ENCODE measurements at places on chromosomes 11 and 22.
A peak's percentile ranks its signal among the peaks of the same experiment; 100 is the strongest.

- DNase-seq, result peak; percentile 65
Measured at GRCh38 chr11:123253911-123254310, 58.9 kb upstream of the CLMP start.

DNA sequence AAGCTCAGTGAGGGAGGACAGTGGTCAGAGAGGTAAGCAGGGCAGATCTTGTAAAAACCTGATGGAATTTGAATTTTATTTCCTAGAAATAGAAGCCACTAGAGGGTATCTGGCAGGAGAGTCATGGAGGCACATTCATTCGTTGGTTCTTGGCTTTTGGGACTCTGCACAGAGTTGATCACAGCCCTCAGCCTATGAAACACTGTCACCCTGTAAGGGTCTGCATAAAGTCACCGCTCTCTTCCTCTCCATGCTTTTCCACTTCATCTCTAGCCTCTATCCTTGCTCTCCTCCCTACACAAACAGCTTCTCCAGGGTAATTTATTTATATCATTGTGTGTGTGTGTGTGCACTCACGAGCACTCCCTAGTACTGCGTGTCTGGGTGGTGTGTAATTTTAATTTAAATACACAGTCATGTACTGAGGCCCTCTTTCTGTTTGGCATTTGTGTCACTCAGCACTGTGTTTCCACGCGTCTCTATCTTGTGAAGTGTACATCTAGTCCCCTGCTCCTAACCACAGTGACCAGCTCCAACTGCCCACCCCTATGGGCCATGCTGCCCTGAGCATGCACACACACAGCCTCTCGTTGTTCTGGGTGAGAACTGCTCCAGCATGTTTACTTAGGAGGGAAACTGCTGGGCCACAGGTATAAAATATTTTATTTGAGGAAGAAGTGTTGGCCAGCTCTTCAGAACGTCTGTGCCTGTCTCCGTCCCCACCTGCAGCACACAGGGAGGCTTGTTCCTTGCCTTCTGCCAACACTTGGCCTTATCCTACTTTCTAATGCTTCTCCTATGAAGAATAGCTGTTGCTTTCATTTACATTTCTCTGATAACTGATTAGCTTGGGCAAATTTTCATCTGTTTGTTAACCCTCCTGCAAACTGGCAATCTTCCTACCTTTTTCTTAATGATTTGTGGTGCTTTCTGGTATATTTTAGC lies 4.5 kb downstream of the KCNQ1OT1 start:
- no peak for DNase-seq

DNA sequence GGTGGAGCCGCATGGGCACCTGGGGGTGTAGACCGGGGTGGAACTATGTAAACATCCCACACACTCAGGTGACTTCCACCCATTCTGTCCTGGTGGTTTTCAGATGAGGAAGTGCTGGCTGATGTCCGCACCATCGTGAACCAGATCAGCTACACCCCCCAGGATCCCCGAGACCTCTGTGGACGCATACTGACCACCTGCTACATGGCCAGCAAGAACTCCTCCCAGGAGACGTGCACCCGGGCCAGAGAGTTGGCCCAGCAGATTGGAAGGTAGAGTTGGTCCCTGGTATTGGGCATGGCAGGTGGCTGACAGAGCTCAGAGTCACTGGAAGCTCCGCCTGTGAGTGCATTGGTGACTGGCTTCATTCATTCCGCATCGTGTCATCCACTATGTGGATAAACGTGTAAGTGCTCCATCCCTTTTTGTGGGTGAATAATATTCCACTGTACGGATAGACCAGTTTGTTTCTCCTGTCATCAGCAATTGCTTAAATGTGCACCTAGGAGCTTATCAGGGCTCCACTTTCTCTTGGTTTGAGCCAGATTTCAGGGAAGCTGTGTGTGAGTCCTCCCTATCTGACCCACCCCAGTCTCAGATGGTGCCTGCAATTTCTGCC lies 29.9 kb downstream of the NADSYN1 start:
- DNase-seq, result no peak

GRCh38 chr11:116500947-116501602 lies 271.7 kb downstream of the BUD13 start:
- no peak for DNase-seq

- DNase-seq, result no peak
Measured at GRCh38 chr11:106619320-106619990, 398.8 kb downstream of the GUCY1A2 start.

DNA sequence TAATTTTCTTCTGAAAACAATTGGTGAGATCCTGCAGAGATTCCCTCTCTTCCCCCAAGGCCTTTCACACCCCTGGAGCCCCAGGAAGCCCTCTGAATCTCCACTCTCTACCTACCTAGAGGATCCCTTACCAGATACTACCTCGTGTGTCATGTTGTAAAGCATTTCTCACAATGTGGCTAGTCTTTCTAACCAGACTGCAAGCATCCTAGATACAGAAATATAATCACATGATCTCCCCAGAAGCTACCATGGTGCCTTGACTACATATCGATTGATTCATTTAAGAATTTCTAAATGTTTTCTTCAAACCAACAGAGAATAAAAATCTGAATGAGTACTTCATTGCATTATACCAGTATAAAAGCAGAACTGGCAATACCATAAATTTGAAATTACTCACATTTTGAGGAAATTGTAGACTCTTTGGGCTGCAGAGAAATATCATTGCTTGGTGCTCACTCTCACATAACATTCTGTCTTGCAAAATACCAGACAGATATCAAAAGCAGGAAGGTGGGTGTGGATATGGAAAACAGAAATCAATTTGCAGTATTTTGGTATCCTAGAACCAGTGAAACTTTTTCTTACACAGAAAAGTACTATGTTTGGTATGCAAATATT lies 113.5 kb downstream of the MAML2 start:
- DNase-seq, result no peak

- DNase-seq, result no peak
Measured at GRCh38 chr22:28123989-28124766, 205.1 kb upstream of the PITPNB start.

DNA sequence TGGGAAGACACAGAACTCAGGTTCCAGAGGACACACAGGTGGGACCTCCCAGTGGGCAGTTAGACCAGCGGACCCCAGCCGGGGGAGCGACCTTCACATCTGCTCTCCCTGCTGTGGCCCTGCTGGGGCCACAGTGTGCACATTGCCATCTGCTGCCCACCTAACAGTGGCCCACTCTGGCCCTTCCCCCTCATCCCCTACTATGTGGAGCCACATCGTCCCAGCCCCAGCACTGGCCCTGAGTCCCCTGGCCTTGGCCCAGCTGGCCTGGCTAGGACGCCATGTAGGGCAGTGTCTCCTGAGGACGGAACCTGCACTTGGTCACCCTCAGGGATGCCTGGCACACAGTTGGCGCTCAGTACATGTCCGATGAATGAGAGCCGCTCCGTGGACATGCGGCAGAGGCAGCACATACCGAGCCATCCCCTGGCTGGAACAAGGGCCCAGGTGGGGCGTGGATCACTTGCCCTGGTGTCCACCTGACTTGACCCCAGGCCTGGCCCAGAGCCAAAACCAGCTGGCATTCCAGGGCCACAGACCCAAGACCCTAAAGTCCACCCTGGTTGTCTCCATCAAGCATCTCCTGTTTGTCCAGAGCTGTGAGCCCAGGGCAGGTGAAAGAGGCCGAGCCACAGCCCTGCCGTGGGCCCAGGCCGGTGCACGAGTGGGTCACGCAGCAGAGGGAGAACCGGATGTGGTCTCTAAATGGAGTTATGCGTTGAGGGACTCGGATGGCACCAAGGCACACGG lies 93.1 kb upstream of the FGF3 start:
- DNase-seq, result no peak

All from AG09319 (cell line).